ENCODE measurements at places on chromosomes 16 and 17.

GRCh38 chr16:782258-782657 lies 5.9 kb downstream of the RPUSD1 start:
- DNase-seq, result no peak

DNA sequence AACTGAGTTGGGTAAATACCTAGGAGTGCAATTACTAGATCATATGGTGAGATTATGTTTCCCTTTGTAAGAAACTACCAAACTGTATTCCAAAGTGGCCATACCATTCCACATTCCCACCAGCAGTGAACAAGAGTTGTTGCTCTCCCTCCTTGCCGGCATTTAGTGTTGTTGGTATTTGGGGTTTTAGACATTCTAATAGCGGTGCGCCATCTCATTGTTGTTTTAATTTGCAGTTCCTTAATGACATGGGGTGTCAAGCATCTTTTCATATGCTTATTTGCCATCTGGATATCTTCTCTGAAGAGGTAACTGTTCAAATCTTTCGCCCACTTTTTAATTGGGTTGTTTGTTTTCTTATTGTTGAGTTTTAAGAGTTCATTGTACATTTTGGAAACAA lies 164.2 kb upstream of the LHX1 start:
- no peak for DNase-seq

DNA sequence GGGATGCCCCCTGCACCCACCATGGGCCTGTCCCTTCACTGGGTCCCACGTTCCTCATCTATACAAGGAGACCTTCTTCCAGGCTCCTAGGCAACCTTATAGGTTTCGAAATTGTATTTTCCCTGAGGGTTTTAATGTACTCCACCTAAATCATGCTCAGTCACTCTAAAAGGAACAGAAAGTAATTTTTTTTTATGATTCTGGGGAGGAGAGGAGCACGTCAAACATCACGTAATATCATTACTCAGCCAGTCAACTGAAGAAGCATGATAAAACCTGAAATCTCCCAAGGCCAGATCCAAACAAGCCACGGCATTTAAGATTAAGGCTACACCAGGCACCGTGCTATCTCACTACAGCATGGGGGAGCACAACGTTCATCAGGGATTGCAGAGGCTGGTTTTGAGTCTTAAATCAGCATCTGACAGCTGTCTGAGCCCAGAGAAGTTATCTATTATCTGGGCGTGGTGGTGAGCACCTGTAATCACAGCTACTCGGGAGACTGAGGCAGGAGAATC lies 3.9 kb upstream of the TMEM114 start:
- no peak for DNase-seq

GRCh38 chr16:48146131-48146530 lies 9.7 kb downstream of the ABCC12 start:
- no peak for DNase-seq

GRCh38 chr16:86931410-86931941 lies 353.1 kb downstream of the FOXL1 start:
- peak; percentile 89 for DNase-seq

DNA sequence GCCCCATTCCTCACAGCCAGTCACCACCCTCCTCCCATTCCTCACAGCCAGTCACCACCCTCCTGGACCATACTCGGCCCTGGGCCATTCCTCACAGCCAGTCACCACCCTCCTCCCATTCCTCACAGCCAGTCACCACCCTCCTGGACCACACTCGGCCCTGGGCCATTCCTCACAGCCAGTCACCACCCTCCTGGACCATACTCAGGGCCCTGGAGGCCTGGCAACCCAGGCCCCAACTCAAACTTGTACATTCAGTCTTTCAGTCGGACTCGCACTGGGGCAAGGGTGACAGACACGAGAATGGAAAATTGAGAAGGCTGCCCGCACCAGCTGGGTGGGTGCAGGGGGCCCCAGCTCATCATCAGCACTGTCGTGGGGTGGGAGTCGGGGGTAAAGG lies 30.4 kb upstream of the FOXK2 start:
- no peak for DNase-seq

- DNase-seq, result no peak
Measured at GRCh38 chr17:57114085-57114673, 29.1 kb downstream of the AKAP1 start.

DNA sequence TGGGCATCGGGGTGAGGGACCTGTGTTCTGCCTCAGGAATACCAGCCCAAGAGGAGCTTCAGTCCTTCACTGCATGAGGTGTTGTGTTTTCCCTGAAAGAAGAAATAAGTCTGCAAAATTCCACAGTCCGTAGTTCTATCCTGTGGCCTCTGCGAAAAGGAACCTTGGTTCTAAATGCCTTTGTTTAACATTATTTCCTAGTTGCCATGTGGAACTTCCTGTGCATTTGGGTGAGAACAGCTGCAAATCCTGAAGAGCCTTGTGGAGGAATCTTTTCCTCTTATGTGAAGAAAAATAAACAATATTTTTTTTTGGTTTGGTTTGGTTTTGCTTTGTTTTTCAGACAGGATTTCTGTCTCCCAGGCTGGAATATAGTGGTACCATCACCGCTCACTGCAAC lies 9.8 kb downstream of the PSKH1 start:
- DNase-seq, result no peak

- peak; percentile 66 for DNase-seq
Measured at GRCh38 chr17:7634384-7634783, 4.4 kb downstream of the SHBG start.

DNA sequence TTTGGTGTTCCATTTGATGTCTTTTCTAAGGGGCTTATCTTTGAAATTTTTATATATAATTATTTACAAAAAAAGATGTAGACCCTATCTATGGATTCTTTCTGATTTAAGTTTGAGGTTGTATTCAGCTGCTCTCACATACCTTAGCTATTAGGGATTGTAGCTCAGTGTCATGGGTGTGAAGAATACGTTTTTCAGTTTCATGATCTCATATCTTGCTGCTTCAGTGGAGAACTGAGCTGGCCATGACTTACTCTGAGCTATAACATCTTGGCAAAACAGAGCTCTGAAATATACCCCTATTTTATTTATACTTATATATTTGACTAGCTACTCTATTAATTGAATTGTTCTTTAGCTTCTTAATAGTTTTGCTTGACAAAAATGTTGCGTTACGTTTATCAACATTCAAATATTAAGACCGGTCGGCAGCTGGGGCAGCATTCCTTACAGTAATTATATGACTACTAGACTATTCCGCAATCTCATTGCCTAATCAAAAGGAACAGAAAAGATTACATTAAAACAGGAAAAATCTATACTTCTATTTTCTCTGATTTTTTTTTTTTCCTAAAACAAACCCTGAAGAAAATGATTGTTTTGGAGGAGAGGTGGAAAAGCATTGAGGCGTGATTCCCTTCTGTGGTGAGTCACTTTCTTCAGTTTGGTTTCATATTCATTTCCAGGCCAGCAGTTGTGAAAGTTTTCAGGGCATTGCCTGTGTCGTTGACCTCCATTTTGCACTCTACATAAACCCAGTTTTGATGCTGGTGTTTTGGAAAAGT lies 24.1 kb upstream of the KRT24 start:
- peak; percentile 24 for DNase-seq

Data from fibroblast of villous mesenchyme (primary cell).